ENCODE measurements at places on chromosomes 6 and 20.

GRCh38 chr20:2145376-2145775 is 43.7 kb downstream of the STK35 start:
- DNase-seq = no peak

GRCh38 chr6:114581293-114581692 is 238.5 kb upstream of the HS3ST5 start:
- no peak for DNase-seq

- DNase-seq = no peak
Observed at GRCh38 chr6:29995340-29995777, 53.0 kb downstream of the HLA-A start.

GRCh38 chr6:27617046-27617687 is 144.3 kb upstream of the ZNF184 start:
- DNase-seq = no peak

DNA sequence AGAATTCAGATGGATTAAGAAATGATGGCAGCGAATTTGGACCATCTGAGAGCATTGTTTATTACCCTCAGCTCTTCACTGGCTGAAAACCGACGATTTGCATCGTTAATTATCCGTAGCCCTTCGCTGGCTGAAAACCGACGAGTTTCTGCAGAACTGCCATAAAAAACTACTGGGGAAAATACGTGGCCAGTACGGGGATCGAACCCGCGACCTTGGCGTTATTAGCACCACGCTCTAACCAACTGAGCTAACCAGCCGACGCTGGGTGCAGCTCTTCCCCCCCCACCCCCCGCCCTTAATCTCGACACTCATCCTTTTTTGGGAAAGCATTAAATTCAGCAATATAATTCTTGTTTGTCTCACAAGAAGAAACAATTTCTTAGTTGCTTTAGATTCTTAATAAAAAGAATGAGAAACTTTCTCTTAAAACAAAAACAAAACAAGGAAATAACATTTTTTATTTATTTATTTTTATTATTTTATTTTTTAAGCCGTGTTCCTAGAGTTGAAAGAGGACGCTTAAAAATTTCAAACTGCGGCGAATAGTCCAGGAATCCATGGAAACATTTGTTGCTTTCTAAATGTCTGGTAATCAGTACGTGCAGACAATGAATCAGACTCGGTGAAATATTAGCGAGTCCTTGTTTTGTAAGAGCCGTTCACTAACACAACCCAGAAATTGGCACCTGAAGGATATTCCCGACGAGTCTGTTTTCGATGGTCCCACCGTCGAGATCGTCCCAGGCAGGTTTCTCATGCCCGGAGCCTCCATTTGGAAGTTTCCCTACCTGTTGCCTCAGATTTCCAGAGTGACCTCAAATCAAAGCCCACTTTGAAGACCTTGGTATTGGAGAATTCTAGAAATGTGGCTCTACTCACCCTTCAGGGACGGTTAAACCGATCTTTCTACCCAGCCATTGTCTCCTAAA is 27.8 kb downstream of the PRSS16 start:
- DNase-seq = no peak

DNA sequence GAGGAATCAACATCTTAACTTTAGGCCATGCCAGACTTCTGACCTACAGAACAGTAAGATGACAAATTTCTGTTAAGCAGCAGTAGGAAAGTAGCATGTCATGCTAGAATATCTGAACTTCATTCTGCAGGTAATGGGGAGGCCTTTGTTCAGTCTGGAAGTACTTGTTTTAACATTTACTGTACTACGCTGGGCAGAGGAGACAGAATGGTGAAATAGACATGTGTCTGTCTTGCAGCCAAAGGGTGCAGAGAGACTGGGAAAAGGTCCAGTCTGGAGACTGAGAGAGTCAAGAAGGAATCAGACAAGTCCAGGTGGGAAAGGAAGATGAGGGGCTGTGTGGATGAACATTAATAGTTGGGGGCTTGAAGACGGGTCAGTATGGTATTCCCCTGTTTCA is 17.5 kb upstream of the ZBTB2 start:
- no peak for DNase-seq

- no peak for DNase-seq
Observed at GRCh38 chr6:9204171-9204570, 768.8 kb upstream of the SLC35B3 start.

- DNase-seq = no peak
Observed at GRCh38 chr6:82875573-82876185, 190.0 kb downstream of the UBE3D start.

DNA sequence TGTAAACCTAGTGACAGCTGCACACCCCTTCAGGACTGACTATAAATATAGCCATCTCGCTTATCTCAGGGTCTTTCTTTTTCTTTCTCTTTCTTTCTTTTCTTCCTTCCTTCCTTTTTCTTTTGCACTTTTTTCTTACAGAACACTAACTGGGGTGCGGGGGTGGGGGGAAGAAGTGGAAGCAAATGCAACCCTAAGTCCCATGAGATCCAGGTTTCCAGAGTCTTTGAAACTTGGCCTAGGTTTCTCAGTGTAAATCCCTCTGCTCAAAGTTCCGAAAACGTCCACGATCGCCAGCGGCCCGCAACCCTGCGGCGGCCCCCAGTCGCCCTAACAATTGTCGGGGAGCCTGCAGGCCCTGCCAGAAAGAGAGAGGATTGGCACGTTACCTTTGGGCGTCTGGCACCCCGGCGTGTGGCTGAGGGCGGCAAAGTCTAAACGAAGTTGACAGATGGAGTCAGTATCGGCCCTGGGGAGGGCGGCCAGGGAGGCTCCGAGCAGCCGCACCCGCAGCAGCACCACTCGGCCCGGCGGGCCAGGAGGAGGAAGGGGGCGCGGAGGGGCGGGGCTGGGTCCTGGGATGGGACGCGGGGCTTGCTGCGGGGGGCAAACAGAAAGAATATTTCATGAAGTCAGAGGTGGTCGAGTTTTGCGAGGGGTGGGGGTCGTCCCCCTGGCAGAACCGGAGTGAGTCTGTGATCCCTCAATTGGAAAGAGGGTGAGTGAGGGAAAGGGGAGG is 577 bp upstream of the FOXF2 start:
- DNase-seq = no peak

DNA sequence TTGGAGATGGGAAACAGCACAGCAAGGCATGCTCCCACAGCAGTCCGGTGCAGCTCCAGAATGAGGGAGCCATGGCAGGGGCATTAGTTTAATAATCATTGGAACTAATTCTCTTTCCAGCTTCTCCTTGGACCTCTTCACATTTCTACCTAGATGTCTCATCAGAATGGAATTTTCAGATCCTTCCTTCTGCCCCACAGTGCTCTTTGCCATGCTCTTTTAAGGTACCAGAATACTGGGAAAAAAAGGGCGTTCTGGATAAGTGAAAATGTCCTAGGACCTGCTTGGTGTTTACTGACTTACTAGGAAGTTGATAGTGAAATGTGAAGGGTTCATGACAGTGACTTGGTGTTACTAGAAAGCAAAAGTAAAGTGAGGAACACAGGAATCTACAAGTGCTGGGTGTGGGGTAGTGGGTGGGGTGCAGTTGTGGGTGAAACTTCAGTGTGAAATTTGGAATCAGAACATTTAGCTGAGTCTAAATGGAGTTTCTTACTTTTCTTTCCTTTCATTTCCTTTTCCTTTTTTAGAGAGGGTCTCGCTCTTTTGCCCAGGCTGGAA is 207.1 kb downstream of the ARID1B start:
- no peak for DNase-seq

DNA sequence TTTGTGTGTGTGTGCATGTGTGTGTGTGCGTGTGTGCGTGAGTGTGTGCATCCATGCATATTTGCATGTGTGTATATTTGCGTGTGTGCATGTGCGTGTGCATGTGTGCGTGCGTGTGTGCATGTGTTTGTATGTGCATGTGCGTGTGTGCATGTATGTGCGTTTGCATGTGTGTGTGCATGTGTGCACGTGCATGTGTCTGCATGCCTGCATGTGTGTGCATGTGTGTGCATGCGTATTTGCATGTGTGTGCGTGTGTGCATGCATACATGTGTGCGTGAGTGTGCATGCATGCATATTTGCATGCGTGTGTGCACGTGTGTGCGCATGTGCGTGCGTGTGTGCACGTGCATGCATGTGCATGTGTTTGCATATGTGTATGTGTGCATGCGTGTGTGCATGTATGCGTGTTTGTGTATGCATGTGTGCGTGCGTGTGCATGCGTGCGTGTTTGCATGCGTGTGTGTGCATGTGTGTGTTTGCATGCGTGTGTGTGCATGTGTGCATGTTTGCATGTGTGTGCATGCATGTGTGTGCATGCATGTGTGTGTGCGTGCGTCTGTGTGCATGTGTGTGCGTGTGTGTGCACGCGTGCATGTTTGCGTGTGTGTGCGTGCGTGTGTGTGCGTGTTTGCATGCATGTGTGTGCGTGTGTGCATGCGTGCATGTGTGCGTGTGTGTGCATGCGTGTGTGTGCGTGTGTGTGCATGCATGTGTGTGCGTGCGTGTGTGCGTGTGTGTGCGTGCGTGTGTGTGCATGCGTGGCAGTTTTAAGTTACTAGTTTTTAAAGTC is 57.7 kb upstream of the SMOC2 start:
- no peak for DNase-seq

DNA sequence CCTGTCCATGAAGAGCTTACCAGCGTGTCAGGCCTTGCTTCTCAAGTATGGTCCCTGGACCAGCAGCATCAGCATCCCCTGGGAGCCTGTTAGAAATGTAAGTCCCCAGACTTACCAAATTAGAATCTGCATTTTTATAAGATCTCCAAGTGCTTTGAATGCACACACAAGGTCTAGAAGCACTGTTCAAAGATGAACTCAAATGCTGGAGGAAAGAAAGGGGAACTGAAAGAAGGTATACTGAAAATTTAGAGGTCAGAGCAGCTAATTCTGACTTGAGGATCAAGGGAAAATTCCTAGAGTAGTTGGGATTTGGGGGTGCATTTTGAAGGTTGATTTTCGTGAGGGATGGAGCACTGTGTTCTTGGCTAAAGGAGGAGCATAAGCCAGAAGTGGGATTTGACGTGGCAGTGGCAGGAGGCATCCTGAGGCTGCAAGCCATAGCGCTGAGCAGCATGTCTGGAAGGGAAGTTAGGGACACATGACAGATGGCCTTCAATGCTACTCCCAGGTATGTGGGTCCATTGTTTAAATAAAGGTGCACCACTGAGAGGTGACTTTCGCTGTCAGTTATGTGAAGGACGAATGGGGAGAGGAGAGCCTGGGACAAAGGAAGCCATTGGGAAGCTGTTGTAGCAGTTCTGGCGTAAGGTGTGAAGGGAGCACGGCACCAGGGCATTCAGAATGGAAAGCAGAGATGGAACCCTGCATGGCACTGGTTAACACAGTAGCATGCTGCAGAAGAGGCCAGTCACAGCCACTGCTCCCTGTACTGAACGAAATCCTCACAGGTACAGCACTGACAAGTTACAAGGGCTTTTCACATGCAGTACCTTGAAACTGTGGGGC is 36.2 kb downstream of the ARMC2 start:
- DNase-seq = no peak

DNA sequence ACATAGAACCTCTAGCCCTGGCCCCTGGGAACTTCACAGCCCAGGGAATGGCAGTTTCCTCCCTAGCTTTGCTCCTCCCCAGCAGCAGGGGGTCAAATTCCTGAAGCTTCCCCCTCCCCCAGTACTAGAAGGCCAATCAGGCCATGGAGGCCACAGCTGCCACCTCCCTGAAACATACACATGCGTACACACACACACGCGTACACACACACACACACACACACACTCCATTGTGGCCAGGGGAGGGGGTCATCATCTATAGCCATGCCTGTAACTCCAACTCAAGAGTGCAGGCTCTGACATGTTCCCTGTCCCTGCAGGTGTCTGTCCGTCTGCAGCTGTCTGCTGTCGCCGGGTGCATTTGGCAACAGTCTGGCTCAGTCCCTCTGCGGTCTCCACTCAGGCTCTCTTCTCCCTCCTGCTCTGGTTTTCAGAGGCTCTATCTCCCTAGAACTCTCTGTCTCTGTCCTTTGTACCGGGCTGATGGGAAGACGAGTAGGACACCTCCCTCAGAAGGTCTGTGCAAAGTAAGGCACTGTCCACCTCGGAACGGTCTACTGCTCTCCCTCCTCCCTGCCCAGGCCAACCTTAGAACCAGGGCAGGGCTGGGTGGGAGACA is 1.4 kb downstream of the LRFN2 start:
- DNase-seq = peak; percentile 2

- DNase-seq = no peak
Observed at GRCh38 chr6:140494321-140495108, 1120.1 kb upstream of the CITED2 start.

GRCh38 chr6:36774331-36774730 is 64.9 kb downstream of the CPNE5 start:
- no peak for DNase-seq

DNA sequence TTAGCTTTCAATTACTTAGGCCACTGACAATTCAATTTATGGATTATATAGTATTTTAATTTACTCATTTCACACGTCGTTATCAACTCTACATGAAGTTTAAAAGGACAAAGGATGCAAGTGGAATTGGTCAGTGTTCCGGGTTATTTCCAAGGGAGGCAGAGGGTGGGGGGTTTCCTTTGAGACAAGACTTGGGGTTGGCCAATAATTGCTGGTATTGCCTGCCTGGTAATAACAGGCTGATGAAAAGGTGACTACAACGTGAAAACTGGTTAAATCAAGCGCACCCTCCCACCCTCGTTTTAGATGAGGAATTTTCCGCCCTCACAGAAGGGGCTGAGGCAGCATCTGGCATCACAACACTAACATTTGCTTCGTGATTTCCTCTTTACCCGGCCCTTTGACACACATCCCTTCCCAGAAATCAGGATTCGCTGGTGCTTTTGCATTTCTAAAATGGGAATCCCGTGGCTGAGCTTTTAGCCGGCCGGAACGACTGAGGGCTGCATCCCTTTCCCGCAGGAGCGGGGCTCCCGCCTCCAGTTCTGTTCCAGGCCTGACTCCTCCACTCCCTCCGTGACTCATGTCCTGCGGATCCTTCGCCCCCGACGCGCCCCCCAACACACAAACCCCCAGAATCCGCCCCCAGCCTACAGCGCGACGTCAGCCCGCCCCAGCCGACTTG is 999 bp upstream of the PIM1 start:
- DNase-seq = no peak

DNA sequence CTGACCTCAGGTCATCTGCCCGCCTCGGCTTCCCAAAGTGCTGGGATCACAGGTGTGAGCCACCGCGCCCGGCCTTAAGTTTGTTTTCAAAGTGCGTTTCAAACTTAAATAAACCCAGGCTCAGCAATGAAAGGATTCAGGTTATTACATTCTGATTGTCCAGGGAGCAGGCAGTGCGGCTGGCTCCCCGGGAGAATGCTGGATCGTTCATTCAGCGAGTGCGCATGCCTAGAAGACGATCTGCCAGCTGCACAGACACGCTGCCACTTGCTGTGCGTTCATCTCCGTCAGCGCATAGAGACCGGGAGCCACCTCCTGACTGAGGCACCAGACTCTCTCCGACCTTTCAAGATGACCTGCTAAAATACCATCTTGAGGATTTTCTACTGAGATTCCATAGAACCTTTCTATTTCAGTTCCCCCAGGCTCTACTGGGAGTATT is 163.9 kb upstream of the ZNF217 start:
- DNase-seq = no peak

- no peak for DNase-seq
Observed at GRCh38 chr20:8940326-8940725, 128.6 kb upstream of the PLCB4 start.

GRCh38 chr20:57624124-57624523 is 3.9 kb upstream of the ZBP1 start:
- no peak for DNase-seq

GRCh38 chr20:22827916-22828315 is 207.2 kb upstream of the SSTR4 start:
- no peak for DNase-seq
